ENCODE measurements at places on chromosomes 7 and 10. TPM values are rescaled to one million over a fixed set of nuclear protein-coding genes. Genes with fewer than 3 reads are reported as not detected.
A peak's percentile ranks its signal among the peaks of the same experiment; 100 is the strongest.

Gene SLK
- 32.6 TPM for total RNA-seq

Gene IL2RA
- 302 TPM for total RNA-seq

Gene LOXL4
- not detected for total RNA-seq

Gene CCDC186
- total RNA-seq: 15.3 TPM

DNA sequence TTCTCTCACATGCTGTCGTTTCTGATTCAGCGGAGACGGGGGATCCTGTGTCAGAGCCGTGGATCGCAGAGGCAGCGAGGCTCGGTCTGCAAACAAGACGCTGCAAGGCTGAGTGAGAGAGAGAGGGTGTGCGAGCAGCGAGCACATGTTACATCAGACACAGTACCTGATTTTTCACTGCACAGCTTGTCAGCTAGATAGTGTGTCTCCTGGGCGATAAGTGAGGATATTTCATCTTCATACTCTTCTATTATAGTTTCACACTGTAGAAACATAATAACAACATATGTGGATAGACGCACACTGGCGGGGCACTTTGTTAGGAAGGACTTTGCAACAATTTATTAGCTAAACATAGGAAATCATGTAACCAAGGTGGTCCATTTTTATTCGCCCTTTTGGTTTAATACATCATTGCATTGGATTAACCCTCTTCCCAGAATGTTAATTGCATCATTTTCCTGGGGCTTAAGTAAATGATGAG is 39.5 kb downstream of the CNPY1 start:
- no peak overlapping the region for H3K27ac ChIP-seq
- peaks cover 90% of the 10 kb centered on the region for H3K27me3 ChIP-seq
- DNase-seq: no peak
- H3K36me3 ChIP-seq: peaks cover 2% of the 10 kb centered on the region
- peaks cover 16% of the 10 kb centered on the region for H3K4me1 ChIP-seq
- no peak overlapping the region for H3K4me3 ChIP-seq

GRCh38 chr7:20064974-20065862 is 152.0 kb downstream of the MACC1 start:
- peak; percentile 41 for DNase-seq
- H3K4me3 ChIP-seq: no peak overlapping the region
- H3K4me1 ChIP-seq: peaks cover 6% of the 10 kb centered on the region
- no peak overlapping the region for H3K27ac ChIP-seq

Gene IFIT2
- 16.0 TPM for total RNA-seq

- no peak overlapping the region for H3K27ac ChIP-seq
- DNase-seq: no peak
- no peaks in the 10 kb centered on the region for H3K4me1 ChIP-seq
Measured at GRCh38 chr7:1558841-1559625, 3.0 kb upstream of the TMEM184A start.

Gene CLRN3
- total RNA-seq: not detected

DNA sequence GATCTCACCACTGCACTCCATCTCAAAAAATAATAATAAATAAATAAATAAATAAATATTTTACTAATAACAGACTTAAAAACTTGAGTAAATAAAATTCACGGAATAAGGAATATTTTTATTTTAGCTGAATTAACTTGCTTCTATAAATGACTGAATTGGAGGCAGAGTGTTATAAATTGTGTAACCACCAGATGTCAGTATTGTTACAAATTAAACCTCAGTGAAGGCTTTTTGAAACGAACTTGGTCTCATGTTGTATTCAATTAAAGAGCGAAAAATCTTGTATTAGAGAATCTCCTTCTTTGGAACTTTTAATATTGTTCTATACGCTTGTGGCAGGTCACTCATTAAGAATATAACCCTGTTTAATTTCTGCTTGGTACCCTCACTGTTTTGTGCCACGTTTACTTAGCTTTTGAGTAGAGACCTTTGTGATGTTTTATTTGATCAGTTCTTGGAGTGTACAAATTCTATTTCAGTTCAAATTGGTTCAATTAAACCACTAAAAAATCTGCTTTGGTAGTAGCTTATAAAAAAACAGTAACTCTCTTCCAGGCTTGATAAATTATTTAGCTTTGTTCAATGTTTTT is 45.6 kb upstream of the SCIN start:
- no peak overlapping the region for H3K4me3 ChIP-seq
- H3K27me3 ChIP-seq: peaks cover 14% of the 10 kb centered on the region
- no peaks in the 10 kb centered on the region for H3K36me3 ChIP-seq
- no peak overlapping the region for H3K27ac ChIP-seq
- DNase-seq: no peak
- no peaks in the 10 kb centered on the region for H3K4me1 ChIP-seq

- no peak for DNase-seq
- no peaks in the 10 kb centered on the region for H3K36me3 ChIP-seq
- no peak overlapping the region for H3K27ac ChIP-seq
- peaks cover 24% of the 10 kb centered on the region for H3K4me1 ChIP-seq
Measured at GRCh38 chr10:131892806-131893675, 7.8 kb upstream of the PPP2R2D start.

DNA sequence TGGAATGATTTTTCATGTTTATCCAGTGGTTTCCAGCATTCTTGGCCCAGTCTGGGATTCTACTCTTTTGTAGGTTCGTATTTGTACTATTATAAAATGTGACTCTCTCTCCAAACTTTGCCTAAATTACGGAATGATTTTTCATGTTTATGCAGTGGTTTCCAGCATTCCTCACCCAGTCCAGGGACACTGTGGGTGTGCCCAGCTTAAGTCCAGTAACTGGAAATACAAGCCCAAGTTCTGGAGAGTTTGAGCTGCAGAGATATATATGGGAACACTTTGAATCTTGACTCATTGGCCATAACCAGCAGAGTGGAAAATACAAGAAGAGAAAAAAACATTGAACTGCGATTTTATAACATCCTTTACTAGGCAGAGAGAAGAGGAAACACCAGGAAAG is 5.9 kb upstream of the MAGI2 start:
- no peak for DNase-seq
- no peak overlapping the region for H3K4me3 ChIP-seq
- no peak overlapping the region for H3K27ac ChIP-seq
- H3K36me3 ChIP-seq: no peaks in the 10 kb centered on the region
- no peaks in the 10 kb centered on the region for H3K4me1 ChIP-seq

DNA sequence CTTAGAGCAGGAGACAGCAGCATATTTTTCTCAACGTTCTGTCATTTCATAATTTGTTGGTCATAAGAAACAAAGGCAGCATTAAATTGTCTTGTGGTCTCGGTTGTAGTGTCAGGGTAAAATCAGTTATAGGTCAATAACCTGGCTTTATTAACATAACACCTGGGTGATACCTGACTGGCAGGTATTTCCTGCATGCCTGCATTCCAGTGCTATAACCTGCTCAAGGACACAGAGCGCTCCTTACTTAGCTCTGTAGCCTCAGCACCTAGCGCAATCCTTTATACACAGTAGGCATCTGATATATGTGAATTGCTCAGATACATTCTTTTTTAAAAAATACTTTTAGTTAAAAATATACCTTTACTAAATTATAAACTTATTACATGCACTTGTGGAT is 38.9 kb upstream of the PRKG1 start:
- DNase-seq: no peak
- H3K27ac ChIP-seq: no peak overlapping the region
- H3K27me3 ChIP-seq: no peaks in the 10 kb centered on the region
- H3K4me3 ChIP-seq: no peak overlapping the region
- no peaks in the 10 kb centered on the region for H3K36me3 ChIP-seq

Gene TLL2
- not detected for total RNA-seq

- no peak overlapping the region for H3K4me3 ChIP-seq
- no peak overlapping the region for H3K27ac ChIP-seq
- DNase-seq: no peak
- H3K36me3 ChIP-seq: no peaks in the 10 kb centered on the region
Measured at GRCh38 chr10:13038391-13038790, 36.9 kb upstream of the CCDC3 start.
